Fibroblast of the conjunctiva (primary cell): ENCODE measurements at places on chromosomes 11 and 22.

DNA sequence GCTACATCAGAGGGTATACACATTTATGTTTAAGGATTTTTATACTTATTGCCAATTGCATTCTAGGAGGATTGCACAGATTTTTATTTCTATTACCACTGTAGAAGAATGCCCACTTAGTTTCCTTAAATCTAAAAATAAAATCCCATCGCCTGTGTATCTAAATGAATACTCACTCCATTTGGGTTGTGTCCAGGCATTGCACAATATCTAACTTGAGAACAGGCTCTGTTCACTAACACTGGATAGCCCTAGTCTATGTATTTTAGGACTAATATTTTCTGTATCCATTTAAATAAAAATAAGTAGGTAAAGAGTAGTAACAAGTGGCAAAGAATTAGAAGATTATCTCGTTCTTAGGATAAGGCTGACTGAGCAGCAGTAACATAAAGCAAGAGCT lies 4.1 kb downstream of the C11orf52 start:
- peak; percentile 80 for DNase-seq

GRCh38 chr11:19664886-19665548 lies 47.6 kb upstream of the NAV2 start:
- DNase-seq: no peak

DNA sequence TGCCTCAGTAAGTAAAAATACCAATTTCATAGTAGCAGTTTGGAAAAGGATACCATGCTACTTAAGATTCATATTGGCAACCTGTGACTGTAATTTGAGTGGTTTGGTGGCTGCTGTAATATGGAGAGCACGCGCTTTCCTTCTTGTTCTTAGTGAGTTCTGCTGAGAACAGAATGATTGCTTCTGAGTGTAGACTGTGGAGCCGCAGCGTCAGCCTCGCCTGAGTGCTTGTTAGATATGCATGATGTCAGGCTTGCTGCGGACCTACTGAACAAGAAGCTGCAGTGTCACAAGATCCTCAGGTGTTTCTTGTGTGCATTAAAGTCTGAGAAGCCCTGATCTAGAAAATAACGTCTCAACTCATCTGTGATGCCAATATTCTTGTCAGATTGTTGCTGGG lies 143.2 kb downstream of the ARHGAP42 start:
- DNase-seq: no peak

GRCh38 chr22:22691716-22692701 lies 47.6 kb downstream of the GGTLC2 start:
- DNase-seq: no peak

DNA sequence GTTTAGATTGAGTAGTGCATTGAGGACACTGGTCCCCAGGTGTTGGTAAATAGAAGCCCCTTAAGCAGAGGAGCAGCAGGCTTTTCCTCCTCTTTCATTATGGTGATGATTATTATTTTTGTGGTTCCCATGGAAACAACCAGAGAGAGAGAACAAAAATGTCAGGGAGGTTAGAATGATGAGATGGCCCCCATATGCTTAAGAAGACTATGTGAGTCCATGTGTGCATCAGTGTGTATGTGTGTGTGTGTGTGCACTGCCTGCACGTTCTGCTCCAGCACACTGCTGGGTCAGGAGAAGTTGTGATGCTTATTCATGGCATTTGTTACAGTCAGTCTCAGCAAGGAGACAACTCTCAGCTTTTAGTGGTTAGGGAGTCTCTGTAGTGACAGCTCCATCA lies 724.2 kb downstream of the NTM start:
- no peak for DNase-seq

- DNase-seq: no peak
Measured at GRCh38 chr11:28471537-28471936, 363.3 kb downstream of the METTL15 start.

DNA sequence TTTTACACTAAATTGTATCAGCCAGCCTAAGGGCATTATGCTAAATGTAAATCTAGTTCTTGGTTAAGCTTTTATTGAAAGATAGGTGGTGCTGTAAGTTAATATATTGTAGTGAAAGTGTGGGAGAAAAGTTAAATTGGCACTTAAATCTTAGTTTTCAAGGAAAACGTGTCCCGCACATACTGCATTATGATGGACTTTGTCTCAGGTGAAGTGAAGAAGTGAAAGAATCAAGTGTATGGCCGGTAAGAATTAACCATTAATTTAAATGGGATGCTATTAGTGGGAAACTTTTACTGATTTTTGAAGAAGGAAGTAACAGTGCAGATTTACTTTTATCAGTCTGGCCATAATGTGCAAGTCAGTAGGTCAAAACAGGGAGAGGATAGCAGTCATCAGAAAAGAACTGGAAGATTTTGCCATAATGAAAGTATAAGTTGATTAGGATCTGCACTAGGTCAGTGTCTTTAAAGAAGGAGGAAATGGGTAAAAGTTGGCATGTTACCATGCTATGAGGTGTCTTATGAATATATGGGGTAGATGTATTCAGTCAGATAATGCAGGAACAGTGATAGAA lies 81.6 kb downstream of the PDHX start:
- no peak for DNase-seq

- DNase-seq: no peak
Measured at GRCh38 chr11:103699216-103699615, 337.2 kb upstream of the DDI1 start.

DNA sequence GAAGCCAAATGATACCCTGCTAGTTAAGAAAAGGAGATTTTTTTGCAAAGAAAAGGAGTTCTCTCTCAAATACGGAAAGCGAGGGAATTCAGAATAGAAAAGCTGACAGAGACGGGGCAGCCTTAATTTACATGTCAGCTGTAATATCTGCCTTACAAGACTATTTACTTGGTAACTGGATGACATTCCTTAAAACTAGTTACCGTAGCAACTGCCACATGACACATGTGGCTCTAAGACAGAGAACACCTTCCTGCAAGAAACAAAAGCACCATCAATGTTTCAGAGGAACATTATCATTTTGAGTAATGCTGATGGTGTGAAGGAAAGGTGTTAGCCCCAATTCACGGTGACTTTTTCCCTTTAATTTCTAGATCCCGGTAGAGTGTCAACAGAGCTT lies 222.1 kb downstream of the LRRC4C start:
- no peak for DNase-seq

- DNase-seq: no peak
Measured at GRCh38 chr11:28592141-28592540, 484.0 kb downstream of the METTL15 start.

DNA sequence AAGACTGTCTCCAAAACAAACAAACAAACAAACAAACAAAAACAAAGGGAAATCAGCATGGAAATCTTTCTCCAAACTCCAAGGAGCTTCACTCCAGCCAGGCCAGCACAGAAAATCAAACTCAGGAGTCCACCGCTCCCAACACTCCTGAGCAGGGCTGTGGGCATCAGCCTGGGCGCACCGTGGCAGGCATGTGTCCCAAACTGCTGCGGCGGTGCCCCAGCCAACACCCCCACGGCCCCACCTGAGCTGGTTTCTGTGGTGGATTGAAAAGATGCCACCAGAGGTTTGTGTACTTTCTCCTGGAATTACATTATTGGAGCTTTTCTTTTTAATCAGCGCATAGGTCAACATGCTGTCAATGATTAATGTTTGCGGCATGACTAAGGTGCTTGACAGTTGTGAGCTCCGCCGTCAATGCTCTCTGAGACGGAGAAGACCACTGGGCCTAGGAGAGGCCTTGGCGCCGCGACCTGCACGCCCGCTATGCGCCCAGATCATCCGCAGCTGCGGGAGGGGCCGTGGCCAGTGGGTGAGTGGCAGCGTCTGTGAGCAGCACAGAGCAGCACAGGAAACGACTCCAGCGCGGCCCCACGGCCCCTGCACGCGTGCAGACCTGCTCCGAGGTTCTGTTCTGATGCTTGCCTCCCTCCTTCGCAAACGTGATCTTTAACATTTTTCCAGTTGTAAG lies 18.1 kb downstream of the DRD4 start:
- no peak for DNase-seq

DNA sequence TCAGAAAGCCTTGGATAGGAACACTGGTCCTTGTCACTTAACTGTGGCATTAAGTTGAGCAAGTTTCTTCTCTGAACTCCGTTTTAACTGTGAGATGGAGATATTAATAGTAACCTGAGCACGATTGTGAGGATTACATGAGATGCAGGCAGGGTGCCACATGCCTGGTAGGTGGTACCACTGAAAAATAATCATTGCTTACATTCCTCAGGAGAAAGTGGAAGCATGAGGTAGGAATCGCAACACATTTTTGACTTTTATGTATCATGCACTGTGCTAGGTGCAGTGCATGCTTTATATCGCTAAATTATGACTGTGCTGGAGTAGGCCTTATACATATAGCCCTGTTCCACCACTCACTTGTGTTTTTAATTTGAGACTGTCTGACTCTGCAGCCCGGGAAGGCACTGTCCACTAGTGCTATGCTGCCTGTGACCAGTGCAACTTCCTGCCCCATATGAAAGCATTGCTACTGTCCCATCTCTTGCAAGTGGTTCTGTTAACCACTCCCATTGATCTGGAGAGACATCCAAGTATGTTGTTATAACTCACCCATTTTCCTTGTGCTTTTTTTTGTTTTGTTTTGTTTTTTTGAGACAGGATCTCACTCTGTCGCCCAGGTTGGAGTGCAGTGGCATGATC lies 1.0 kb downstream of the UQCR10 start:
- DNase-seq: no peak

GRCh38 chr11:86956905-86957195 lies 1.7 kb upstream of the FZD4 start:
- DNase-seq: no peak

GRCh38 chr11:12942157-12942556 lies 67.0 kb upstream of the RASSF10 start:
- DNase-seq: no peak

DNA sequence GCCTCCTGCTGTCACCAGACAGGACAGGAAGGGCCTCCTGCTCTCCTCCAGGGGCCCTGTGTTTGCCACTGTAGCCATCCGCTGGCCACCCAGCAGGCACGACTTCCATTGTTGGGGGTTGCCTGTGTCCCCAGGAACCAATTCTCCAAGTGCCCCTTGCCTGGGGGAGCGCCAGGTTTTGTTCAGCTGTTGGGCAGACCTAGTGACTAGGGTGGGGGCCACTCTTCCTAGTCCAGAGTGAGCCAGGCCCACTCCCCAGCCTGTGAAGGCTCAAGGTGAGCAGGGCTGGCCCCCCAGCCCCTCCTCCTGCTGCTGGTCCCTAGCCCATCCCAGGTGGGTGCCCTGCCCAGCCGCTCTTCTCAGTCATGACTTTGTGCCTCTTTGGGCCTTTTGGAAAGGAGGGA lies 30.9 kb downstream of the OSBPL5 start:
- no peak for DNase-seq

GRCh38 chr11:106061249-106061784 lies 15.8 kb downstream of the KBTBD3 start:
- DNase-seq: no peak

DNA sequence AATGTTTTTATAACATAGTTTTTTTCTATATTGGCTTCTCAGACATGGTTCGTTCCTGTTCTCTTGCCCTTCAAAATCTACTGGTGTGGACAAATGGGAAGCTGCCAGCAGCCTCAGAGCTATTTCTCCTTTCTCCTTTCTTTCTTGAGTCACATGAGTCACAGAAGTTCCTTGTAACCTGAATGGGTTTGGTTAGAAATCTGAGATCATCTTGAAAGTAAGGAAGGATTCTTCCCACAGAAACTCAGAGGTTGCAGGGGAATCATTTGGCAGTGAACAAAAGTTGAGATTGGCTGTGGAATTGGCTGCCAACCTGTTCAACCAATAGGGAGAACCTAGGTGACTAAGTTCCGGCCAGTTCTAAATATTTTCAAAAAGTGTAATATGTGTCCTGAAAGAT lies 12.5 kb downstream of the PLET1 start:
- no peak for DNase-seq

GRCh38 chr11:2524446-2525165 lies 79.8 kb downstream of the KCNQ1 start:
- no peak for DNase-seq

GRCh38 chr11:38131535-38131934 lies 1533.5 kb upstream of the RAG2 start:
- peak; percentile 6 for DNase-seq

- DNase-seq: no peak
Measured at GRCh38 chr11:1771273-1771672, 7.5 kb upstream of the CTSD start.

- no peak for DNase-seq
Measured at GRCh38 chr11:925158-925495, 543 bp upstream of the AP2A2 start.

DNA sequence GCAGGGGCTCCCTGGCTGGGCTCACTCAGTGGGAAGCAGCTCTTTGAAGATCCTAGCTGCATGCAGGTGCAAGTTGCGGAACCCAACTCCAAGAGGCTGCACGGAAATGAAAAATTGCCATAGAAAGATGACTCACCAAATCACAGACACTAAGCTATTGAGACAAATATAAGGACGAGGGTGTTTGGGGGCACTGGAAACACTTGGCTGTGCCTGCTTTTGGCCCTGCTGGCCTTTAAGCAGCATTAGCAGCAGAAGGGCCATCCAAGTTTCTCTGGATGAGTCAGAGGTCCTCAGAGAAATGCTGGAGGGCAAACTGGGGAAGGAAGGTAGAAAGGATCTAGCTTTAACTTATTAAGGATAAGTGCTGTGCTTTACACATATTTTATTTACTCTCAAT lies 282.3 kb downstream of the KIRREL3 start:
- DNase-seq: no peak

DNA sequence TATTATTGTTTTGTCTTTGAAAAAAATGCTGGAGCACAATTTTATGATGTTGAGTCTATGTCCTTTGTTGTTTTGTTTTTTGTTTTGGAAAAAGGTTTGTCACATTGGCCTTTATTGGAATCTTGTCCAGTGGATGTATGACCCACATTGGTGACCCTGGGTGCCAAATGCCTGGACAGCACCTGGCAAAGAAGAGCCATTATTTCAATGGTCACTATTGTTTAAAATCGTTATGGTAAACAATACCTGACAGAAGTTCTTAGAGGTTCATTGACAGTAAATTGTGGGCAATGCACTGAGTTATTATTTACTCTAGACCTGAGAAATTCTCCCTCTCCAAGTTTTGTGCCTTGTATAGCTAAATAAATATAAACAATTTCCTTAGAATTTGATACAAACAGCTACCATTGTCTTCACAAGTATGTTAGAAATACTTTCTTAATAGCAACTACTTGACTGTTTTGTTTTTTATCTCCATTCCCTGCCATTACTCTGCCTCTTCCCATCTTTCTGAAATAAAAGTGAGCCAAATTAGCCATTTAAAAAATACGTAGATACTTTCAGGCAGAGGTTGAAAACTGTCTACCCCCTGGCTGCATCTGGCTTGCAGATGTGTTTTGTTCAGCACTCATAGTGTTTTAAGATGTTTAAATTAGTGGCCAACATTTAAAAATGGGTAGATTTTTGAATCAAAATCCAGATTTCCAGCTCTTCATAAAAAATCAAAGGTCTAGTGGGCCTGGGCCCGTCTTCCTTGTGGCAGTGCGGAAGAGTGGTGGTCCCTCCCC lies 39.9 kb downstream of the BMAL1 start:
- DNase-seq: no peak

- DNase-seq: no peak
Measured at GRCh38 chr11:67820081-67820480, 145.7 kb upstream of the ALDH3B2 start.

- DNase-seq: no peak
Measured at GRCh38 chr11:126080161-126080941, 17.7 kb upstream of the CDON start.

GRCh38 chr11:80722629-80723028 lies 1281.8 kb upstream of the TENM4 start:
- no peak for DNase-seq
